ENCODE measurements at places on chromosomes 5 and 9.

- no peak for DNase-seq
Observed at GRCh38 chr5:145925803-145926202, 10.6 kb upstream of the SH3RF2 start.

GRCh38 chr5:181042722-181043121 is 2.7 kb downstream of the BTNL9 start:
- DNase-seq, result no peak

DNA sequence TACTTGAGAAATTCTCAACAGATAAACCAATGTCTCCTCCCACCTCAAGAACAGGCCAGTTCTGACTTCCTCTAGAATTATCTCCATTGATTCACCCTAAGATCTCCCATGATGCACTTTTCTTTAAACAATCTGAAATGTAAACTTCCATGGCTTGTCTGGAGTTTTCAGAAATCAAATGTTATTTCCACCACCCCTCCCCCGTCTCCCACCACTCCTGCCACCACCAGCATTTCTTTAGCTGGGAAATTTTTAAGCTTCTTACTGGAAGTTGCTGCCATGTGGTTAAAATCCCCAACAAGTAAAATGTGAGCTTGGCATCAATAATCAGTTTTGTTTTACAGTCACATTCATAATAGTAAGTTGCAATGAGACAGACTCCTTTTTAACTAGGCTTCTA is 32.8 kb upstream of the BASP1 start:
- no peak for DNase-seq

GRCh38 chr9:36336131-36336907 is 63.8 kb downstream of the RNF38 start:
- DNase-seq, result no peak

DNA sequence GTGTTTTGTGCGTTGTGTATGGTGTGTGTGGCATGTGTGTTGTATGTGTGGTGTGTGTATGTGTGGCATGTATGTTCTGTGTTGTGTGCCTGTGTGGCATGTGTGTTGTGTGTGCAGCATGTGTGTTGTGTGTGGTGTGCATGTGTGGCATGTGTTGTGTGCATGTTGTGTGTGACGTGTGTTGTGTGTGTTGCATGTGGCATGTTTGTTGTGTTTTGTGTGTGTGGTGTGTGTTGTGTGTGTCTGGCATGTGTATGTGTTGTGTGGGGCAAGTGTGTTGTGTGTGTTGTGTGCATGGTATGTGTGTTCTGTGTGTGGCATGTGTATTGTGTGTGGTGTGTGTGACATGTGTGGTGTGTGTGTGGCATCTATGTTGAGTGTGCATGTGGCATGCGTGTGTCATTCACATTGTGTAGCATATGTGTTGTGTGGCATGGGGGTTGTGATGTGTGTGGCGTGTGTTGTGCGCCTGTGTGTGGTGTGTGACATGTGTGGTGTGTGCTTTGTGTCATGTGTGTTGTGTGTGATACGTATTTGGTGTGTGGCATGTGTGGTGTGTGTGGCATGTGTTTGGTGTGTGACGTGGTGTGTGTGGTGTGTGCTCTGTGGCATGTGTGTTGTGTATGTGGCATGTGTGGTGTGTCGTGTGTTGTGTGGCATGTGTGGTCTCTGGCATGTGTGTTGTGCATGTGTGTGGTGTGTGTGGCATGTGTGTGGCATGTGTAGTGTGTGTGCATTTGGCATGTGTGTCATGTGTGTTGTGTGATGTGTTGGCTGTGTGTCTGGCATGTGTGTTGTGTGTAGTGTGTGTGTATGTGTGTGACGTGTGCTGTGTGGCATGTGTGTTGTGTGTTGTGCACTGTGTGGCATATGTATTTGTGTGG is 46.6 kb upstream of the IRX4 start:
- no peak for DNase-seq

DNA sequence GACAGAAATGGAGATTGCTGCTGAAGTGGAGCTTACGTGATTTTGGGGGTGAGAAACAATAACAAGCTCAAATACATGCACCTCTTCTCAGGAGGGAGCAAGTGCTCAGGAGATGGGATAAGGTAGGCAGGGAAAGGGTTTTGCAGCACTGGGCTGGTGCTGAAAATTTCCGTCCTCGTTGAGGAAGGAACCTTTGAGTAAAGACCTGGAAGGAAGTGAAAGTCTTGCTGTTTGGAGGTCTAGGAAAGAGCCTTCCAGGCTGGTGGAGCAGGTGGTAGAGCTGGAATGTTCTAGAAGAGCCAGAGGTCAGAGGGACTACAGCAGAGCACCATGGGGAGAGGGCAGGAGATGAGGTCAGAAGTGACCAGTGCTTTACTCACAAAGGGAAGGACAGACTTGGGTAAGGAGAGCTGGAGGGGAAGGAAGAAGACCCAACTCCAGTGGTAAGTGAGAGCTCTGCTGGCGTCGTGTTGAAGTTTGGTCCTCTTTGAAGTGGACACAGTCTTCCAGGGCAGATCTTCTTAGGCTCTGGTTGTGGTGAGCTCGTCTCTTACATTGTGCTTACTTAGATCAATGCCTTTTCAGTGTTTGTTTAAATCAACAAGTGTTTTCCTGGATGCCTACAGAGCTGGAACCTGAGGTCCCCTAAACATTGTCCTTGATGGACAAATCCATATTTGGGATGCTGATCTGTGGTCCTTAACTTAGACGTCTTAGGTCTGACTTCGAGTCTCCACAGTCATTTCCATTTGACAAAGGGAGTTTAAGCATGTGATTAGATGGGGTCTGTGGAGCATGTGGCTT is 21.0 kb downstream of the ANKRD33B start:
- DNase-seq, result no peak

GRCh38 chr5:112329419-112330090 is 89.5 kb downstream of the EPB41L4A start:
- no peak for DNase-seq

GRCh38 chr5:171810227-171810626 is 24.6 kb downstream of the SMIM23 start:
- no peak for DNase-seq

GRCh38 chr9:110753731-110754231 is 85.2 kb downstream of the MUSK start:
- DNase-seq, result no peak

DNA sequence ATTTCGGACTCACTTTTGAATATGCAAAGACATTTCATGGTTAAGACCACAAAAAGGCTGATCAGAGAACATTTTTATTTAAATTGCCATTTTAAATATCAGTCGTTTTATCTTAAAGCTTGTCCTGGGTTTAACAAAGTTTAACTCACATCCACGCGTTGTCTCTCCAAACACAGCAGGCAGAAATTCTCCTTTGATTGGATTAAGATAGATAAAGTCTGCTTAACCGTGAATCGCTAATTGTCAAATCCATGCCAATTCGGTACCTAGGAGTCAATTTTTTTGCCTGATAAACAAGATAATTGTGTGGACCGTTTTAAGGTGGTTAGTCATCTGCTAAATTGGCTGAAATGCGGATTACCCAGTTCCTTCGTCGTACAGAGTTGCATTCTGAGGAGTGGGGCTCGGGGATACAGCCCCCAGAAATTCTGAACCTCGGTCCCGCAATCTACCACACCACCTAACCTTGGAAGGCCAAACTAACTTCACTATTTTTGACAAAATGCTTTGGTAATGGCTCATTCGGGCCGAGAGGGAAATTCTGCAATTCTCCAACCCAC is 665 bp upstream of the BTF3 start:
- no peak for DNase-seq

- DNase-seq, result no peak
Observed at GRCh38 chr5:31413030-31413812, 118.7 kb downstream of the DROSHA start.

- no peak for DNase-seq
Observed at GRCh38 chr9:116491659-116492058, 195.4 kb upstream of the TRIM32 start.

DNA sequence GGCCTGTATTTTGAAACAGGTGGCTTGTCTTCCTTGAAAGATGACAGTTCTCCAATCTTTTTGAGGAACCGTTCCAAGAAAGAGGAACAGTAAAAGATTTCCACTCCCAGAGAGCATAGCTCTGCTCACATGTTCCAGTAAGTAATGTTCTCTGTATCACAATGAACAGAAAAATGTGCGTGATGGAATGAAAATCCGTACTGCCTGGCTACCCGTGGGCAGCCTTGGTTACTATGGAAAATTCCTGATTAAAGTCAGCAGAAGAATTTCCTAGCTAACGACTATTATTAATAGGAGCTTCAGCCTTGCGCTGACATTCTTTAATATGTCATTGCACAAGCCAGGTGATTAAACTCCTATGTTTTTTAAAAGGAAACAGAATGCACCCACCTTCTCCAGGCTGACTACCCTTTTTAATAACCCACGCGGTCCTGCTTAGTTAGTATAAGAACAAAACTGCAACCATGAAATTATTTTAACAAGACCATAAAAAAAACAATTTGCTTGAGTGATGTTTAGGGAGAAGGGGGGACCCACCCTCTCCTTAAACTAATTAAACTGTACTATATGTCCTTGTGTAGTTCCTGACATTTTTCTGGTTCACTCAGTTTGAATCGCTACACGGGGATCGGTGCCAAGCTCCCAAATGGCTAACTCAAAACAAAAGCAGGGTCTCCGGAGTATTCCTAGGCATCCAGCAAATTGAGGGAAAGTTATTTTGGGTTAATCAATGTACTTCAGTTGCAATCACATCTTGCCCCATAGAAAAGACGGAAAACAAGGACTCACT is 54.8 kb upstream of the CPEB4 start:
- DNase-seq, result no peak

DNA sequence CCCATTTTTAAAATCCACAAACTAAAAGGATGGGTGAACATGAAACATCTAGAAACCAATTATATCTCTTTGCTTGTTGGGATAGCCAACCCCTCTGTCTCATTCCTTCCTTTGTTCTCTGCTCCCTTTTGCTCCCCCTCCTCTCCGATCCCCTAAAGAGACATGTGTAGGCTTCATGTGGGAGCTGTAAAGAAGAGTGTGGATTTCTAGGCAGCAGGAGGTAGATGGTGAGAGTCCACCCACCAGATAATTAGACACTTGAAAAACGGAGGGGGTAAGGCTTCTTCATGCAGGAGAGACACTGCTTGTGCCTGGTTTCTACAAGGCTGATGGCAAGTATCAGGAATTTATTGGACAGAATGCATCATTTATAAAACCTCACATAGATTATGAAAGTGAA is 27.3 kb upstream of the CFAP157 start:
- no peak for DNase-seq

DNA sequence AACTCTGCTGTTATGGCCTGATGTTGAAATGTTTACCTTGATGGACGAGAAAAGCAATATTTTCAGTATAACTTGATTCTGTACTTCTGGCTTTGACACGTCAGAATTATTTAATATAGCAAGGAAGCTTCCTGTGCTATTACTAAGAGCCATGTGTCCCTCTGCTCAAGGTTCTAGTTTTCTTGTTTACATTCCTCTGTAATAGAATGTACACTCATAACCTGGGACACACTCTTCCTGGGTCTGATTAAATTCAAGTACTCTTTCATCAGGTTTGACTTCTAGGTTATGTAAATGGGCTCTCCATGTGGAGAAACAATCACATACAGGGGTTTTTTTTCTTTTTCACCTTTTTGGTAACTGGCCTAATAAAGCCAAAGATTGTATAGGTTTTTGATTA is 33.1 kb downstream of the GTF3C4 start:
- no peak for DNase-seq

GRCh38 chr9:129981180-129981907 is 61.6 kb downstream of the FNBP1 start:
- DNase-seq, result no peak

DNA sequence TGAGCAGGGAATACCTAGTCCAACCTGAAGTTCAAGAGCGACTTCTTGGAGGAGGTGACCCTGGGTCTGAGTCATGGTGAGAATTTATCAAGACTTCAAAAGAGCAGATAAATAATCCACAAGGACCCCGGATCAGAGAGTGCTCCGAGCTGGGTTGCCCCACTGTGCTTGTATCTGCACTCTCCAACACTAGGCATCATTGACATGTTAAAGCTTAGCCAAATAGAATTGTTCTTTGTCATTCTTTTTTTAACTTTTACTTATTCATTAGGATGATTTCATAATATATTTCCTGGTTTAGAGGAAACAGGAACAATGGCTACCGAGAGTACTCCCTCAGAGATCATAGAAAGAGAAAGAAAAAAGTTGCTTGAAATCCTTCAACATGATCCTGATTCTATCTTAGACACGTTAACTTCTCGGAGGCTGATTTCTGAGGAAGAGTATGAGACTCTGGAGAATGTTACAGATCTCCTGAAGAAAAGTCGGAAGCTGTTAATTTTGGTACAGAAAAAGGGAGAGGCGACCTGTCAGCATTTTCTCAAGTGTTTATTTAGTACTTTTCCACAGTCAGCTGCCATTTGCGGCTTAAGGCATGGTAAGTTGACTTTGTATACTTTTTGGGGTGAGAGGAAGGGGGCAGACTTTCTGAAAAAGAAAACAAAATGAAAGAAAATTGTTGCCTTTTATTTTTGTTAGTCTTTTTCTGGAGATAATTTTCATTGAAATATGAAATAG is at the start of gene CARD6:
TSS of gene CARD6 (plus strand) at position 300 of the 738 bp plus-strand sequence. CDS start at position 316, 16 bp downstream.
- DNase-seq, result no peak

GRCh38 chr5:138353560-138354080 is 1.1 kb downstream of the KDM3B start:
- no peak for DNase-seq

GRCh38 chr9:2346277-2346913 is 275.2 kb upstream of the VLDLR start:
- no peak for DNase-seq

DNA sequence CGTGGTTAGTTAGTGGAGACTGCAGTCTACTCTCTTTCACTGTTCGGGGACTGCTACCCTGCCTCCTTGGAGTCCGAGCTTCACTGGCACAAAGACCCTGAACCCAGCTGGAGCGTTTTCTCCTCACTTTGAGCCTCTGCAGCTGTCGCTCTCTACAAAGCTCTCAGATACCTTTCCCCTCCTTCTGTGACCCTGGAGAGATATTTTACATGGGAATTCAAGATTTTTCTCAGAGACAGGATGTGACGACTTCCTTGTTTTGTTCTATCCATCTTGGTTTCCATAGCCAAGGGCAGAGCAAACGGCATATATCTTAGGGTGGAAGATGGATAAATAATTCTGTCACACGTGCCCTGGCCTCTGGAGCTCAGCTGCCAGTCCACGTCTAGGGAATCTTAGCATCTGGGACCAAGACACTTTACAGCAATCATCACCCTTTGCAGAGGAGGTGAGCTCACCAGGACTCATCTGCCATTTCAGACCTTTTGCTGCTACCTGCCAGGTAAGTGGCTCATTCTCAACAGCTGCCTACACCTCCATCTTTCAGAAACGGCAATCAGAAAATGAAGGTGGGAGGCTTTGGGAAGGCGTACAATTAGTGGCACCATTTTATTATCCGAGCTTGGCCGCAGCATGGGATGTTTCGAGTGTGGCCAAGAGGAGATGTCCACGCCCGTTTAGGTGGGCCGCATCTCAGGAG is at the start of gene BTNL9:
TSS of gene BTNL9 (plus strand) at position 336 of the 700 bp plus-strand sequence. CDS start 5,224 bp downstream, outside the sequence.
- no peak for DNase-seq

- no peak for DNase-seq
Observed at GRCh38 chr5:172505845-172506244, 51.5 kb upstream of the SH3PXD2B start.

- DNase-seq, result no peak
Observed at GRCh38 chr9:19405771-19406170, 3.0 kb upstream of the ACER2 start.

DNA sequence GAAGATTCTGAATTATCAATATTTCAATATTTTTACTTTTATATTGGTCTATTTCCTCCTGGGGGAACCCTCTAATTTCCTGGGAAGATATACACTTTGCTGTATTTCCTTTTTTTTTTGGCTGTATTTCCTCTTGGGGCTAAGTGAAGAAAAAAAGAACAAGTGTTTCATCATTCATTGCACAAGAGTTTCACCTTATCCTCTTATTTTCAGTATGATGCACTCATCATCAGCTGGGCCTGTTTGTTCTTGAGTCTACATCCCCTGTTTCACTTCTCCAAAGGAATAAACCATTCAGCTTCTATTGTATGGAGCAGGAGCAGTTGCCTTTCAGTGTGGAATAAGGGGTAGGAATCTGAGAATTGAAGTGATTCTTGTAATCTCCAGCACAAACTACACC is 210.8 kb downstream of the FAM170A start:
- no peak for DNase-seq
